Progenitor cell of endocrine pancreas (in vitro differentiated cells): ENCODE measurements at places on chromosomes 2 and 18.

DNA sequence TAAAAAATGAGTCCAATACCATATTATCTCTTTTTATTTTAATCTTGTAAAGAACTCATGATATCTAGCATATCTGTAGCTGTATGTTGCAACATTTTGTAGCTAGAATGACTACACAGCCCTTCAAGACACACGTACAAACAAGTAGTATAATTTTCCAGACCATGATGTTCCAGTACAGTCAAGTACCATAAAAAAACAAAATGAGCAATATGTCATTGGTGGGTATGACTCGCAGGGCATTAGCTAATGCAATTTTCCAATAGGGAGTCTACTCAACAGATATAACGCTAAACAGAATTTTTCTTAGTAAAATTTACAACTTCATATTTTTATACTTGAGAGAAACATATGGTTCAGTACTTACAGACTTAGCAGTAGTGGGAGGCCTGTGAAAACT is 53.6 kb upstream of the UGP2 start:
- no peak overlapping the region for H3K4me3 ChIP-seq
- H3K4me1 ChIP-seq: no peaks in the 10 kb centered on the region
- H3K36me3 ChIP-seq: no peaks in the 10 kb centered on the region
- H3K27me3 ChIP-seq: no peaks in the 10 kb centered on the region
- no peak overlapping the region for H3K27ac ChIP-seq

- peak overlapping the region; percentile 38 for H3K27ac ChIP-seq
- no peaks in the 10 kb centered on the region for H3K27me3 ChIP-seq
- H3K4me1 ChIP-seq: peaks cover 16% of the 10 kb centered on the region
- H3K4me3 ChIP-seq: no peak overlapping the region
- DNase-seq: no peak
- peaks cover 1% of the 10 kb centered on the region for H3K36me3 ChIP-seq
Measured at GRCh38 chr2:26054598-26055348, 20.9 kb downstream of the RAB10 start.

- DNase-seq: no peak
- H3K36me3 ChIP-seq: no peaks in the 10 kb centered on the region
- H3K27ac ChIP-seq: no peak overlapping the region
- H3K4me1 ChIP-seq: no peaks in the 10 kb centered on the region
Measured at GRCh38 chr2:166081131-166081632, 46.6 kb downstream of the SCN1A start.

GRCh38 chr2:61463769-61464475 is 7.0 kb downstream of the USP34 start:
- H3K4me3 ChIP-seq: no peak overlapping the region
- DNase-seq: no peak
- H3K27me3 ChIP-seq: no peaks in the 10 kb centered on the region
- peaks cover 18% of the 10 kb centered on the region for H3K4me1 ChIP-seq
- no peak overlapping the region for H3K27ac ChIP-seq

GRCh38 chr2:226578879-226579278 is 220.7 kb downstream of the IRS1 start:
- H3K4me3 ChIP-seq: no peak overlapping the region
- H3K36me3 ChIP-seq: no peaks in the 10 kb centered on the region
- H3K4me1 ChIP-seq: peaks cover 5% of the 10 kb centered on the region
- H3K27ac ChIP-seq: no peak overlapping the region
- no peaks in the 10 kb centered on the region for H3K27me3 ChIP-seq

- no peak overlapping the region for H3K27ac ChIP-seq
- peaks cover 14% of the 10 kb centered on the region for H3K4me1 ChIP-seq
- no peak overlapping the region for H3K4me3 ChIP-seq
- H3K36me3 ChIP-seq: peaks cover 13% of the 10 kb centered on the region
- H3K27me3 ChIP-seq: no peaks in the 10 kb centered on the region
- no peak for DNase-seq
Measured at GRCh38 chr2:135056790-135057189, 4.7 kb downstream of the RAB3GAP1 start.

DNA sequence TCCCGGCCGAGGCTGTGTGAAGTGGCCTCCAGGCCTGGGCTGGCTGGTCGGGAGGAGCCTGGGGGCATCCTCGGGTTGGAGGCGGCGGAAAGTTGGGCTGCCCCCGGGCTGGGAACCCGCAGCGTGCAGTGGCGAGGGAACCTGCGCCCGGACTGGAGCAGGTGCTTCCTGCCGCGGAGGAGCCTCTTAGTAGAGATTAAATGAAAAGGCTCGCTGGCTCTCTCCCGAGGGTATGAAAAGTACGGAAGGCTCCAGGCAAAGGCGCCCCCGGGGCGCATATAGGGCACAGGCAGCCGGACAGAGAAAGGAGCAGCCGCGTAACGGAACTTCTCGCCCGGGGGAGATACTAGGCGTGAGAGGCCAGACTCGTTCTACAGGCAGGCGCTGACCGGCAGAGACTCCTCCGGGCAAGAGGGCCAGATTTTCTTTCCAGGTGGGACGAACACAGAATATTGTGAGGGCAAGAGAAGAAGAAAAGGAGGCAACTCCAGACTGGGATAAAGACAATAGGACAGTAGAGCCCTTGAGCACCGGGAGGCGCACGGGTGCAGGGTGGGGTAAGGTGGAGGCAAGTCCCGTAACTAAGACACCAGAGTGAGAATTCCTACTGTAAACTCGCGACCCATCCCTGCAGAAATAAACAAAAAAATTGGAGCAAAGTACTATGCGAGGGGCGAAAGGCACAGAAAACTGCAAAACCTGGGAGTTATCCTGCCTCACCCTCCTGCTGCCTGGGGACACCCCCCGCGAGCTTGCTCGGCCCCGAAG is 816 bp downstream of the CDH2 start:
- H3K36me3 ChIP-seq: peaks cover 4% of the 10 kb centered on the region
- H3K27ac ChIP-seq: peak overlapping the region; percentile 90
- H3K4me3 ChIP-seq: peak overlapping the region; percentile 94

GRCh38 chr2:154484338-154485099 is 214.0 kb upstream of the KCNJ3 start:
- DNase-seq: no peak
- peaks cover 29% of the 10 kb centered on the region for H3K4me1 ChIP-seq
- no peaks in the 10 kb centered on the region for H3K36me3 ChIP-seq
- no peaks in the 10 kb centered on the region for H3K27me3 ChIP-seq

GRCh38 chr2:105972246-105972645 is 221.9 kb downstream of the UXS1 start:
- H3K4me1 ChIP-seq: peaks cover 2% of the 10 kb centered on the region
- H3K4me3 ChIP-seq: no peak overlapping the region
- no peak overlapping the region for H3K27ac ChIP-seq
- peaks cover 16% of the 10 kb centered on the region for H3K27me3 ChIP-seq
- H3K36me3 ChIP-seq: no peaks in the 10 kb centered on the region

DNA sequence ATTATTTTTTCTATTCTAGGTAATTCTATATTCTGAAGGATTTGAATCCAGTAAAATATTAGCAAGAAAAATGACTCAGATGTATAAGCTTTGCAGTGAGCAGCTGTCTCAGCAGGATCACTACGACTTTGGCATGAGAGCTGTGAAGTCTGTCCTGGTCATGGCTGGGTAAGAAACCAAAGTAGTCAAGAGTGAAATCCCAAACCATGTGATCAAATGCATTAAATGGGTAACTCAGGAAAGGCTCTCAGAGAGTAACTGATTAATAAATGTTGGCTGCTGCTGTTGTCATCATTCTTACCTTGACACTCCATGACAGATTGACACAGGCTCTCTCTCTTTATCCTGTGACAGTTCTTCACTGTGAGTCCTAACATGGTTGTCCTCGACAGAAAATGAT is 124.1 kb downstream of the DNAH6 start:
- no peaks in the 10 kb centered on the region for H3K27me3 ChIP-seq
- DNase-seq: no peak
- peaks cover 9% of the 10 kb centered on the region for H3K36me3 ChIP-seq
- H3K4me1 ChIP-seq: no peaks in the 10 kb centered on the region
- no peak overlapping the region for H3K27ac ChIP-seq
- no peak overlapping the region for H3K4me3 ChIP-seq

DNA sequence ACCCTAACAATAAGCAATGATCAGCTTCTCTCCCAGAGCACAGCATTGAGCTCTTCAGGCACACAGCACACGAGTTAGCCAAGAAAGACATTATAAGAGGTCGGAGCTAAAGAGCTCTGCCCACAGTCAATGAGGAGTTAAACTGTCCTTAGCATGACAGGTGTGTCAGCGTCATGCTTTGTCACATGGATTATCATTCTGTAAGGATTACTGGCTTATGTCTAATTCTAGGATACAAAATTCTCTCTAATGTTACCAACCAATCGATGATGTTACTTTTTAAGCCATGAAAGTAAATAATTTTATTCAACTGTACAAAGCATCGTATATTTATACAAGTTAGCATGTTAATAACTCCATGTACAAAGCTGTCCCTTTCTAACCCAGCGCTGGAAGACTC is 108.8 kb downstream of the ZNF236 start:
- no peak overlapping the region for H3K27ac ChIP-seq
- H3K27me3 ChIP-seq: no peaks in the 10 kb centered on the region
- no peak for DNase-seq

DNA sequence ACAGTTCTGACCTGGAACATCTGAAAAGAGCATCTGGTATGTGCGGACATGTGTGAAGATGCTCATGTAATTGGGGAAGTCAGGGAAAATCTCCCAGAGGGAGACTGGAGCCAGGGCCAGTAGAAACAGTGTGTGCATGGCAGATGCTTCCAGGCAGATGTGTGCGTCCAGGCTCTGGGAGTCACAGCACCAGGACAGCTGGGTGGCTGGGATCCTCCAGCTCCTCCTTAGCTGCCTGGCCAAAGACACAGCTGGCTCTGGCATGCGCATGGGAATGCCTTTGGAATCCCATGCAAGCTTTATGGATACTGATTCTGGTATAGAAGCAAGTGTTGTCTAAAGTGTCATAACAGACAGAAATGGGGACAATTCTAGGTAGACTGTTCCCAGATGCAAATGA is 369.7 kb downstream of the INSIG2 start:
- H3K4me1 ChIP-seq: no peaks in the 10 kb centered on the region
- H3K27me3 ChIP-seq: peaks cover 48% of the 10 kb centered on the region
- no peak overlapping the region for H3K4me3 ChIP-seq
- no peaks in the 10 kb centered on the region for H3K36me3 ChIP-seq
